ENCODE measurements at places on chromosomes 13 and 19.
A peak's percentile ranks its signal among the peaks of the same experiment; 100 is the strongest.

- no peak for DNase-seq
Observed at GRCh38 chr13:46339035-46339666, 47.9 kb downstream of the RUBCNL start.

- DNase-seq, result peak; percentile 79
Observed at GRCh38 chr19:44304659-44305193, at the start of gene ZNF235. Gene ZNF235, minus strand, starts transcription at chr19:44305025. Its CDS starts 1,621 bp downstream, at chr19:44303404.

DNA sequence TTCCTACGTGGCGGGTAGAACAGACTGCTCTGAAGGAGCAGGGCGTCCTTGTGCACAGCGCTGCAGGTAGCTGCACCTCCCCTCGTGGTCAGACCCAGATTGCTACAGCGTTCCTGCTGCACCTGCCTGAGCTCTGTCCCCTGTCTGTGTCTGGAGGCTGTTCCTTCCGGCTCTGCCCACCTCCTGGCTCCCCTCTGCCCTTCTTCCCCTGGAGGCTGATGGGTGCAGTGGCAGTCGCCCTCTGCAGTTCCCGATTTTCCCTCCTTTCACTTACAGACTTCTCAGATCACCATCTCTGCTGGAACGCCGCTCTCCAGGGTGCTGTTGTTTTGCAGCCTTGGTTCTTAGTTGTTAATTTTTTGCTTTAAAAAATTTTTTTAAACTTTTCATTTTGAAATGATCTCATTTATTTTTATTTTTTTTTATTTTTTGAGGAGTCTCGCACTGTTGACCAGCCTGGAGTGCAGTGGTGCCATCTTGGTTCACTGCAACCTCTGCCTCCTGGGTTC lies 53.6 kb downstream of the SMARCA4 start:
- DNase-seq, result no peak

- DNase-seq, result no peak
Observed at GRCh38 chr13:102582256-102582655, 14.5 kb upstream of the TPP2 start.

- DNase-seq, result no peak
Observed at GRCh38 chr19:51091895-51092873, 9.5 kb upstream of the KLK14 start.

DNA sequence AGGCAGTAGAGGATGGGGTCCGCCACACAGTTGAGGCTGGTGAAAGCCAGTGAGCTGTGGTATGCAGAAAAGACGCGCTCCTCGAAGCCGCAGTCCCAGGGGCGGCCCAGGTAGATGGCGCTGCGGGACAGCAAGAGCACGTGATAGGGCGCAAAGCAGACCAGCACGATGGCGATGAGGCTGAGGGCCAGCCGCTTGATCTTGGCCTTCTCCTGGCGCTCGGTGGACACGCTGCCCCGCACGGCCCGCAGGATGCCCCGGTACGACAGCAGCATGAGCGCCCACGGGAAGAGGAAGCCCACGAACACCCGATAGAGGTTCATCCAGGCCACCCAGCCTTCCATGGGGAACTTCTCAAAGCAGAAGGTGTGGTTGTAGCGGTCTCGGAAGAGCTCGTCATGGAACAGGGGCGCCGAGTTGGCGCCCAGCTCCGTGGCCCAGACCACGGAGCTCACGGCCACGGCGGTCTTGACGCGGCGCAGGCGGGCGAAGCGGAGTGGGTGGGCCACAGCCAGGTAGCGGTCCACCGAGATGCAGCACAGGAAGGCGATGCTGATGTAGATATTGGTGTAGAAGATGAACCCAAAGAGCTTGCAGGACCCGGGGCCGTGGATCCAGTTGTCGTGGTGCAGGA lies 6.5 kb upstream of the OPA3 start:
- DNase-seq, result no peak

- DNase-seq, result no peak
Observed at GRCh38 chr19:1248786-1249297, 459 bp downstream of the MIDN start.

GRCh38 chr19:36046443-36047050 lies 7.5 kb downstream of the THAP8 start:
- no peak for DNase-seq

- DNase-seq, result no peak
Observed at GRCh38 chr13:39268398-39268797, 230.1 kb downstream of the NHLRC3 start.

DNA sequence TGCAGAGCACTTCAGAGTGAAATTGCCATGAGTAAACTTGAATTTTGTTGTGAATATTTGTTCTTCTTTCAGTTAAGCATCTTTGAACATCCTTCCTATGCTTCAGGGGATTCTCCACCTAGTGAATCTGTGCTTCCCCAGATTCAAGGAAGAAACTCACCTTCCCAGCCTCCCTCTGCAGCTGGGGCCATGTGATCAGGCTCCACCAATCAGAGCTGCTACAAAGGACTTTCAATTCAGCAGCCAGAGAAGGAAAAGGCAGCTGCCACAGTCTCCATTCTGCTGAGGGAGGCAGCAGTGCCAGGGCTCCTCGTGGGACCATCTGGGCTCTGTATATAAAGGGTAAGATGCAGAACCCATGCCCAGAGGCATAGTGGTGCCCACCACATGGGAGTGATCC lies 89.7 kb upstream of the SIAH3 start:
- DNase-seq, result no peak

DNA sequence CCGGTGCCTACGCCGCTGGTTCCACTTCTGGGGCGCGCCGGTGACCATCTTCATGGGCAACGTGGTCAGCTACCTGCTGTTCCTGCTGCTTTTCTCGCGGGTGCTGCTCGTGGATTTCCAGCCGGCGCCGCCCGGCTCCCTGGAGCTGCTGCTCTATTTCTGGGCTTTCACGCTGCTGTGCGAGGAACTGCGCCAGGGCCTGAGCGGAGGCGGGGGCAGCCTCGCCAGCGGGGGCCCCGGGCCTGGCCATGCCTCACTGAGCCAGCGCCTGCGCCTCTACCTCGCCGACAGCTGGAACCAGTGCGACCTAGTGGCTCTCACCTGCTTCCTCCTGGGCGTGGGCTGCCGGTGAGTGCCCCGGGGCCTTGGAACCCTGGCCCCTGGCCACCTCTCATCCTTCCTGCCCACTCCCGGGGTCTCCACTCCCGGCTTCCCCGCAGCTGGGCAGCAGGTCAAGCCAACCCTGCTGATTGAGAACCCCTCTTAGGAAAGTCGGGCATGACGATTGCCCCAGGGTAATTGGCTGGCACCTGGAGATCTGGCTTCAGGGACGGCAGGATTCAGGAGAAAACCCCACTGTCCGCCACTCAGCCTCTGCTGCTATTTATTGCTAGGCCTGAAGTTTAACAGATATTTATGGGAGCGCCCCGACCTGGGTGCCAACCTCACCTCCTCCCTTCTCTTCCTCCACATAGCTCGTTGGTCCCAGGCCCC lies 39.1 kb downstream of the TRPM4 start:
- DNase-seq, result no peak

DNA sequence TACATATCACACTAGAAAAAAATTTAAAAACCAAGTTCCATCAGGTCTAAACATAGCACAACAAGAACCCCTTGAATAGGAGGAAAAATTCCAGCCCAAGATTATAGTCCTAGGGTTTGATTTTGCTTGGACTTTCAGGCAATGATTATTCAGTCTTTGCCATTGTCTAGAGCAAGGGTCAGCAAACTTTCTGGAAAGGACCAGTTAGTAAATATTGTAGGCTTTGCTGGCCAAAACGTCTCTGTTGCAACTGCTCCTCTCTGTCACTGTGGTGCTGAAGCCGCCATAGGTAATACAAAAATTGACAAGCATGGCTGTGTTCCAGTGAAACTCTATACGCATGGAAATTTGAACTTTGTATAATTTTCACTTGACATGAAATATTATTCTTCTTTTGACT lies 95.5 kb upstream of the UBAC2 start:
- DNase-seq, result no peak

GRCh38 chr19:397321-397720 lies 11.6 kb downstream of the C2CD4C start:
- no peak for DNase-seq

DNA sequence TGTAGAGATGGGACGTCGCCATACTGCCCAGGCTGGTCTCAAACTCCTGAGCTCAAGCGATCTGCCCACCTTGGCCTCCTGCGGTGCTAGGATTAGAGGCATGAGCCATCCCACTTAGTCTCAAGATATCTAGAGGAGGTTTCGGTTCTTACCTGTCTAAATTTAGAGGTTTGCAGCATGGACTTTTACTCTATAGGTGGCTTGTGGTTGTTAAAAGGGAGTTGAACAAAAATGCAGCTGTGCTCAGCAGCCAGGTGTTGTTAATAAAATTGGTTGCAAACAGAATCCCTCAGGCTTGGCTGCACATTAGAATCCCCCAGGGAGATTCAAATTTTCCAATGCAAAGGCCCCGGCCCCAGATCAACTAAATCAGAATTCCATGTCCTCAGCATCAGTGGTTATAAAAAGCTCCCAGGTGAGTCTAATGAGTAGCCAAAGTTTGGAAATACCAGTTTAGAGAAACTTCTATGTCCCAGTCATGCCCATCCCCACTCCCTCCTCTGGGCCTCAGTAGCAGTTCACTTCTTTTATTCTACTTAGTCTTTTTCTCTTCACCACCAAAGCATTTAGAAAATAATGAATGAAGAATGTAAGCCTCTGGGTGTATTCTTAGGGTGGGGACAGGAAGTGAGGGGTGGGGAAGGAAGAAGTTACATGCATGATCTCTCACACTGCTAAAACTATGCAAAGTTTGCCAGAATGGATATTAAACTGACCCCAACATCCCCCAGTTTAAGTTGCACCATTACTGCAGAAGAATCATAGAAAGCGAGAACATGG lies 471.0 kb downstream of the COG6 start:
- DNase-seq, result no peak

- DNase-seq, result peak; percentile 63
Observed at GRCh38 chr13:23928985-23929384, 31.7 kb upstream of the C1QTNF9B start.

Measured in dermis microvascular lymphatic vessel endothelial cell (primary cell).